Brain microvascular endothelial cell (primary cell): ENCODE measurements at places on chromosomes 5 and 9.

GRCh38 chr9:125948887-125949596 is 201.9 kb downstream of the PBX3 start:
- DNase-seq: no peak

DNA sequence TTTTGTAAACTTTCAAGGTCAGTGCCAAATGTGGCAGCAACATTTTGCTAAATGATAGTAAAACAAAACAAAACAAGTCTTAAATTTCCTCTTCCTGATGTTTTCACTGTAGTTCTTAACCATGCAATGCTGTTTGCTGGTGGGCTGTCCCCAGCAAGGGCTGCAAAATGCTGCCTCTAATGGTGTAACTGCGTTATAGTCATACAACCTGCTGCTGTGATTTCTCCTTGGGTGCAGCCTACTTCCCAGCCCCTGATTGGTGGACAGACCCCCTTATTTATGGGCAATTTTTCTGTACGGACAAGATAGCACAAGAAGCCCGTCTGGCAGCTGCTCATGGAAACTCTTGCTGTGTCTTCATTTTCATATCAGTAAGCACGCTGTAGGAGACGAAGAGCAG is 26.6 kb upstream of the PIP5K1B start:
- DNase-seq: no peak

- DNase-seq: no peak
These were observed 743.9 kb downstream of the NR2F1-AS1 start for GRCh38 chr5:92836855-92837755.

DNA sequence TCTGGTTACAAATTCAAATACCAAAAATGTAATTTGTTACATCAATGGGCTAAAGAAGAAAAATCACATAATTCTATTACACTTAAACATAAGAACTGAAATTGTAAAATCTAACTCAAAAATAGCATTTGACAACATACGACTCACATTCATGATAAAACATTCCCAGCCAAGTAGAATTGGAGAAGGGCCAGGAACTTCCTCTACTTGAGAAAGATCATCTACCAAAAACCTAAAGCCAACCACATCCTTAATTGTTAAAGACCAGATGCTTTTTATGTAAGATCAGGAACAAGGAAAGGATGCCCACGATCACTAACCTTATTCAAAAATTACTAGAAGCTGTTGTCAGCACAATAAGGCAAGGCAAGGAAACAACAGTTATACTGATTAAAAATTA is 1819.8 kb upstream of the C9orf72 start:
- no peak for DNase-seq

GRCh38 chr5:103224118-103224893 is 34.3 kb upstream of the MACIR start:
- DNase-seq: peak; percentile 82

GRCh38 chr5:173152547-173152946 is 8.2 kb downstream of the BNIP1 start:
- no peak for DNase-seq
